ENCODE measurements at places on chromosomes 3 and 15.

GRCh38 chr15:31367730-31368344 lies 41.2 kb downstream of the KLF13 start:
- DNase-seq: no peak

- DNase-seq: no peak
Observed at GRCh38 chr3:48502728-48503168, 1.2 kb downstream of the SHISA5 start.

- peak; percentile 12 for DNase-seq
Observed at GRCh38 chr3:119630128-119630879, 30.1 kb downstream of the POPDC2 start.

DNA sequence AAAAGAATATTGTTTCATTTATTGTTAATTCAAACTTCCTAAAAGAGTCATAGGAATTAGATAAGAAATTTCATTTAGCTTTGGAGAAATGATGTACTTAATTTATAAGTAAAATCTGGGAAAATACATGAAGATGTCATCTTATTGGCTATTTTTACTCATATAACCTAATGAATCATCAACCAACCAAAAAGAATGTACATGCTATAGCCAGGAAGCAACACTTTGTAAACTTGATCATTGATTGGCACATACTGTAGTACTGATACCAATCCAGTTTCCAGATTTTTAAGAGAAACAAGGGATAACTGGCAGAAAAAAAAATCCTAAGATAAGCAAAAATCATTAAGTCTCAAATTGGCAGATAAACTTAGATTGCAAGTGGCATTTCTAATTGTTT lies 207.9 kb upstream of the CDIN1 start:
- no peak for DNase-seq

DNA sequence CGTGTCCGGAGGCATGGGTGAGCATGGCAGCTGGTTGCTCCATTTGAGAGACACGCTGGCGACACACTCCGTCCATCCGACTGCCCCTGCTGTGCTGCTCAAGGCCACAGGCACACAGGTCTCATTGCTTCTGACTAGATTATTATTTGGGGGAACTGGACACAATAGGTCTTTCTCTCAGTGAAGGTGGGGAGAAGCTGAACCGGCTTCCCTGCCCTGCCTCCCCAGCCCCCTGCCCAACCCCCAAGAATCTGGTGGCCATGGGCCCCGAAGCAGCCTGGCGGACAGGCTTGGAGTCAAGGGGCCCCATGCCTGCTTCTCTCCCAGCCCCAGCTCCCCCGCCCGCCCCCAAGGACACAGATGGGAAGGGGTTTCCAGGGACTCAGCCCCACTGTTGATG lies 49.5 kb downstream of the PGPEP1L start:
- no peak for DNase-seq

DNA sequence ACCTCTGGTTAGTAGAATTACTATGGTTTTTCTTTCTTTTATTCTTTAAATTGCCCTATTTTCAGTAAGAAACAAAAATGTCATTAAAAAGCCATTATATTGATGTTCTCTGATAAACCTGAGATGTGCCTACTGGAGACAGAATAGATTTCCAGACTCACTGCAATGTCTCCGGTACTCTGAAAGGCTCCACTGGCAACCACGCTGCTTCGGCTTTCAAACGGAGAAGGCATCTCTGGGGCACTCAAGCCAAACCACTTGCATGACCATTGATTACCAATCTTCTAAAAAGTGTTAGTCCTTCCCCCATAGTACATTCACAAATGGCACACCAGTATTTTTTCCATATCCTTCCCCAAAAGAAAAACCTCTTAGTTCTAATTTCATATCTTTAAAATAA lies 82.6 kb downstream of the CBLB start:
- DNase-seq: no peak

GRCh38 chr15:68601206-68602197 lies 22.7 kb downstream of the CORO2B start:
- no peak for DNase-seq

DNA sequence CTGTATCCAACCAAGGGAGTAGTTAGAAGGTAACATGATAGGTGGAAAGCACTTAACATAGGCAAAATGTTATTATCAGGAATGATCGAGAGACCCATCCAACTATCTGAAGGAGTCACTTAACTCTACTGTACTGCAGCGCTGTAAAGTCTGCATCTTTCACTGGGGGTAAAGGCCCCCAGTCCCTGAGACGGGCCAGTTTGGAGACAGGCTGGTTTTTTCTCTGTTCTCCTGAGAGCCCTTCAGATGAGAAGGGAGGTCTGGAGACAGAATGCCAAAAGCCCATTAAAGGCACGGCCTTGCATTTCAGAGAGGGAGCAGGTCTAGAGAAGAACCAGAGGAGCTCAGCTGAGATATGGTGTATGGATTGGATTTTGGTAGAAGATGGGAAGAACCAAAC lies 71.3 kb upstream of the CGNL1 start:
- no peak for DNase-seq

- no peak for DNase-seq
Observed at GRCh38 chr3:152362086-152362485, 93.4 kb downstream of the MBNL1 start.

DNA sequence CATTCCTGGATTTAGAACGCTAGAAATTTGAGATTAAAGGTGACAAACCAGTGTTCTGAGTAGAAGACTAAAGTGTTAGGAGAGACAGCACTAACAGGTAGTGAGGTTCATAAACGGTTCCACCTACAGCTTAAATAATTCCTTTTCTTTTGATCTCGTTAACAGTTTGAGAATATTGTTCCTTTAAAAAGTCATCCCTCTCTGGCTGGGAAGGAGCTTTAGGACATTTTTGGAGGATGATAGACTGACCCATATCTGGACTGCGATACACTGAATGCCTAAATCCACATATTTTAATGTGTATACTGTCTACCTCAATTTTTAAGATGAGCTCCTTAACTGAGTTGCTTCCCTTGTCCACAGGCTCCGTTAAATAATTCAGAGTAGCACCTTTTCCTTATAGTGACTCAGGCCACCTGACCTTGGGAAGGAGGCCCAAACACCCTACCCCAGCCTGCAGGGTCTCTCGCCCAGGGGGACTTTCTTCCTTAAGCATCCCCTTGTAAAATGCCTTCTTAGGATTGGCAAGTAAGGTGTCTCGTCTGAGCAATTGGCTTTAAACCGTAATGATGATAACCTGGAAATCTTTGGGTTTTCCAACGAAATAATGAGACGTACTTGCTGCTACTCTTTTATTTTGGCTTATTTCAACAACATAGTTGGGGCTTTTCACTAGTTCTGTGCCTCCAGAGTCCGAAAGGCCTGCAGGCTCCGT lies 3.3 kb downstream of the TRIM71 start:
- DNase-seq: no peak

- no peak for DNase-seq
Observed at GRCh38 chr15:45326741-45327140, 51.6 kb downstream of the GATM start.

- peak; percentile 3 for DNase-seq
Observed at GRCh38 chr3:63349583-63350573, 71.8 kb downstream of the SYNPR start.

DNA sequence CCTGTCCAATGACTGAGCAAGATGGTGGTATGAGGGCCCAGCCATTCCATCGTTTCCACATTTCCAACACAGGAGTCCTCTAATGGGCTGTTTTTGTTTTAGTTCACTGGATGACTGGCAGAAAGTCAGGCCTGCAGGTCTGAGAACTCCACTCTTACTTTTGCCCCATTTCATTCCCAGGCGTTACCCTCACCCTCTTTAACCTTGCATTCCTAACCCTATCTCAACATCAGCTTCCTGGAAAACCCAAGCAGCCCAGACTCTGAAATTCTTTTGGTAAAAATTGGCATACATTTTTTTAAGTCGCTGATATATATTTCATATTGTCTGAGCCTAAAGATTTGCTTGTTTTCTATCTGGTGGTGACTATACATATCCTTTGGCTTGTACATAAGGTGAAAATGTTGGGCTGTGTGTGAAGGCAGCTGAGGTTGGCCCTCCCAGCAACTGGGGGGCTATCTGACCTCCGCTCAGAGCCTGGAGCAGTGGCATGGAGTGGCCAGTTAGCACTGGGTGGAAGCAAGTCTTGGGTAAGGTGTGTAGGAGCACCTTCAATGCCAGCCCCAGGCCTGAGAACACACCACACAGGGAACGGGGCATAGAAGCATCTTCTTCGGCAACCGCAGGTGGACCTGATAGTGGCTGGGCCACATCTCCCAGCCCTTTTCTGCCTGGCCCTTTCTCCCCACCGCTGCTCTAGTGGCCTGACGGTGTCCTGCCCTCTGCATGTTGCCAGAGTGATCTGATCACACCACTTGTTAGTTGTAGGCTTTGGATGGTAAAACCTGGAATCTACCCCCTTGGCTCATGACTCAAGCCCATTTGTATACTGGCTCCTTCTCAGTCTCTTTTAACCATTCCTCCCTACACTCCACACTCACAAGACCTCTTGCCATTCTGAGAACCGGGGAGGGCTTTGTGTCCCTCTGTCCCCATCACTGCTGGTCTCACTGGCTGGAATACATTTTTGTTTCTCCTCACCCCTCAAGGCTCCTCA lies 50.0 kb downstream of the AMOTL2 start:
- DNase-seq: no peak

DNA sequence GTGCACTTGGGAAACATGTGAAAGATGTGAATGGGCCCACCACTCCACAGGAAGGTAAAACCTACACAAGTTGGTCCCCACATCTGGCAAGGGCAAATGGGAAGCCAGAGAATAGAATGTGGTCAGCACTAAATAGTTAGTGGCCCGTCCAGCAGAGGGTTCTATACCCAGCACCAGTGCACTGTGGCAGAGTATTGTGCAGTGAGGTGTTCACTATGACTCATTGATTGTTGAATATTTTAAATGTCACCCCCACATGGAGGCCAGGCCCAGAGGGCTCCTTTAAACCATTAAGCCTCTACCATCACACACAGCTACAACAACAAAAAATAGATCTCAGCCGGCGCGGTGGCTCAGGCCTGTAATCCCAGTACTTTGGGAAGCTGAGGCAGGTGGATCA lies 11.7 kb downstream of the FRMD5 start:
- DNase-seq: no peak

- no peak for DNase-seq
Observed at GRCh38 chr3:147431751-147432150, 22.6 kb downstream of the ZIC1 start.

DNA sequence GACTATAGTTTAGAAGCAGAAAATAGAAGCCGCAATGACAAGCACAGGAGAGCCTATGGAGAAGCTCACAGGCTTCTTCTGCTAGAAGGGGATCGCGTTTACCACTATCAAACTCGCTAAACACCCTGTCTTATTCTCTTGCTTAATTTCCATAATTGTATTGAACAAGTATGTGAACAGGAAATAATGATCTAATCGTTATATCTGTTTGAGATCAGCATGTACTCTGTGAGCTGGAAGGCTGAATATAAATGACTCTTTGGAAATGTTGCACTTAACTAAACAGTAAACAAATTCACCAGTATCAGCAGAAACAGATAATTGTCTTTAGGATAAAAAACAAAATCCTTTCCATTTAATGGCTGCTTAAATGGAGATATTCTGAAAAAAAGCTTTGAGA lies 15.0 kb downstream of the NEK10 start:
- DNase-seq: no peak

- DNase-seq: no peak
Observed at GRCh38 chr3:127213381-127213918, 20.5 kb downstream of the PRR23E start.

- DNase-seq: no peak
Observed at GRCh38 chr3:66414846-66415245, 86.0 kb downstream of the LRIG1 start.

DNA sequence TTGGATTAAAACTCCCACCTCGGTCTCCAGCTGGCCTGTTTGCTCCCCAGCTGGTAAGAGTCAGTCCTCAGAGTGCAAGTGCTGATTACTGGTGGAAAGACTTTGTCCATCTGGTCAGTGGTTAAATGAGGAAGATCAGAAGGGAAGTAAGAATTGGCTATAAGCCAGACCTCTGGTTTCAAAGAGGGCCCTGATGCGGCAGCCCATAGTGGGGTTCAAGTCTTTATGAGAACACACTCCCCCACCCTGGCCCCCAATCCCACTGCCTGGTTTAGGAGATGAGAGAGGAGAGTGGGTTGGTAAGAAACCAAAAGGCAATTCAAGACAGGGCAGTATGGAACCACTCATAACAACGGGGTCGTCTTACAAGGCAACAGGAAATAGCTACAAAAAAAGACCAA lies 65.0 kb downstream of the FRMD4B start:
- DNase-seq: no peak

DNA sequence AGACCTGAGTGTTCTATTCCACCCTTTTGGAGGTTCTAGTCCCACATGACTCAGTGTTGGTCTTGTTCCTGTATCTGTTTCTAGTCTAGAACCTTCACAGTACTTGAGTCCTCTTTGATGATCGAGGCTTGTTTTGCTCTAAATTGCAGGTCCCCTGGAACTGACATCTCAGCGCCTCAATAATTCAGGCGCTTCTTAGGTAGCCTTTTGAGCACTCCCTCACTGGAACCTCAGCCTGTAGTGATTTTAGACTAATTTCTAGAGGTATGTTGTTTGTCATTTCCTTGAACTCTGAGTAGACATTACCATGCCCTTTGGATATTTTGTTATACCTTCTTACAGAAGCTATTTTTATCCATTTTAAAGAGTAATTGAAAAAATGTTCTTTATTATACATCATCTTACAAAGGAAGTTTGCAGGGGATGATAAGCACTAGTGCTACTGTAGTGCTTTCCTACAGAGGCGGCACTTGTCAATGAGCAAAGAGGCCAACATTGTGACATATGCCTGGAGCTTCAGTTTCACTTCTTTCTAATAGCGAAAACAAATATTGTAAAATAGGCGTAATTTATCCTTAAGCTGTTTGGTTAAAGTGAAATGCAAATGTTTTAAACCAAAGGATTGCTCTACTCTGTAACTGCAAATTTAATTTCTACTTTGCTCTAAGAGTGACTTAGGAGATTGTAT lies 75.7 kb downstream of the EFL1 start:
- no peak for DNase-seq

- DNase-seq: no peak
Observed at GRCh38 chr3:185717121-185717520, 107.7 kb downstream of the IGF2BP2 start.

DNA sequence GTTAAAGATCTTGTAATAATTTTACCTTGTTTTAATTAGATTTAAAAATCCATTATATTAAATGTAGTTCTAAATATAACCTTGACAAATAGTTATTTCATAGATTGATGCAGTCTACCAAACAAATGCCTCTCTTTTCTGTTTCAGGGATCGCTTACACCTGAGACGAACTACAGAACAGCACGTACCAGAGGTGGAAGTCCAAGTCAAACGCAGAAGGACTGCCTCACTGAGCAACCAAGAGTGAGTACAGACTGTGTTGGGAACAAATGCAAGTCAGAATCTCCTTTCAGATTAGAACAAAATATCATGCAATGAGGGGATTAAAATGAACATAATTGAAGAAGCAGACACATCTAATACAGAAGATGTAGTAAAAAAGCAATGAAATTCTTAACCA lies 7.2 kb downstream of the SNRPN start:
- DNase-seq: no peak

- DNase-seq: no peak
Observed at GRCh38 chr3:184343200-184343876, 5.9 kb downstream of the FAM131A start.

Data from T-helper 1 cell (primary cell).